ENCODE measurements at places on chromosomes 1 and 21.
A peak's percentile ranks its signal among the peaks of the same experiment; 100 is the strongest.

DNA sequence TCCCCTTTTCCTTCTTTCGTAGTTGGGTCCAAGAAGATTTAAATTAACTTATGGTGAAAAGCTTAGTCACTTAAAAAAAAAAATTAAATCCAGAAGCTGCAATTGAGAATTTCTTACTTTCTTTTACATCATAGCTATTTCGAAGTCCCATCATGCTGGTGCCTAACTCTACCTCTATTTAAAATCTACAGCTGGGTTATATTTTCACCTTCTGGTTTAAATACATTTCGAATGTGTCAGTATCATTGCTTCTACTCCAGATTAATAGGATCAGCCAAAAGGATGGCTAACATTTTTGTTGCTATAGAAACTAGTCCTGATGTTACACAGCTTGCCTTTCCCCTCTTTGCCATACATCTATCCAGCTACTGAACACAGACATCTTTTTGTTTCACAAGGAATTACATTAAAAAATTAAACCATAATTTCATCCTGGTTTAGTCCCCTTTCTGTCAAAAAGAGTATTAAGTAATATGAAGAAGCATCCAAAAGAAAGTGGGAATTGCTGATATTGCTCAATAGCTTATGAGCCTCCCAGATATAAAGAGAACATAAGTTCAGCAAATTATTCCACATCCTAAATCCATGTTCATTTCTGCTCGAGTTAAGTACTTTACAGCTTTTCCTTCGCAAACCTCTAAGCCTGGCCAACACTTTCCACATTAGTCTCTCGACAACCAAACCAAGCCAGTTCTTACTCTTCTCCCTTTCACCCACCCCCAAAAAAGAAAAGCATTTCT, 396.7 kb upstream of the DAB1 start:
- no peak for DNase-seq

DNA sequence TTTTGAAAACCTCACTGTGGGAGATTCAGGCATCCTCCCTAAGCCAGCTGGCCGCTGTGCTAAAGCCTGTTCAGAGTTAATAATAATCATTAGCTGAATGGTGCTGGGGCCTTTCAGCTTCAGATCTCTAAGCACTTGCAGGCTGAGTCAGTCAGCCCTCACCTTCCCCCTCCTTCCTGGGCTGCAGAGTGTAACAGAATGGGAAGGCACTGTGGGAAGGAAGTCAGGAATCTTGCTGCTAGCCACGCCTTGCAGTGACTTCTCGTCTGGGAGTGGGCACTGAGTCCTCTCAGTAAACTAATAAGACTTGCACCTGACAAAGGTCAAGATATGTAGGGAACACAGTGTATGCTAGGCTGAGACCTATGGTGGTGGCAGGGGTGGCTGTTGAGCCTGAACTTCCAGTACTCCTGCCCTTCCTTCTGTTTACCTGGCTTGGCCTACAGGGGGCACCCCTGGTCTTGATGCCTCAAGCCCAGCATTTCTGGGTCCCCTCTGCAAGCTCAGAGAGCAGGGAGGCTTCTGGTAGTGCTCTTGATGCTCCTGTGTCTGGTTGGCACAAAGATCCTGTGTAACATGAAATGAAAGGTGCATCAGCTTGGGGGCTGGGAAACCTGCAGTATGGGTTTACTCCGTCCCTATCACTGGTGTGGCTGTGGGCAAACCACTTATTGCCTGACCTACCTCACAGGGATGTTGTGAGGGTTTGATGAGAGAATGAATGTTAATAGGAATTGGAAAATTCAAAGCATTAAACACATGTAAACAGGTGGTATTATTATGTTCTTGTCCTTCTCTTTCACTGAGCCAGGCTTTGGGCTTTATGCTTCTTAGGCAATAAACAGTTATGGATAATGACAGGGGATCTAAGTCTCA, 6.0 kb downstream of the CYB561D1 start:
- peak; percentile 76 for DNase-seq

DNA sequence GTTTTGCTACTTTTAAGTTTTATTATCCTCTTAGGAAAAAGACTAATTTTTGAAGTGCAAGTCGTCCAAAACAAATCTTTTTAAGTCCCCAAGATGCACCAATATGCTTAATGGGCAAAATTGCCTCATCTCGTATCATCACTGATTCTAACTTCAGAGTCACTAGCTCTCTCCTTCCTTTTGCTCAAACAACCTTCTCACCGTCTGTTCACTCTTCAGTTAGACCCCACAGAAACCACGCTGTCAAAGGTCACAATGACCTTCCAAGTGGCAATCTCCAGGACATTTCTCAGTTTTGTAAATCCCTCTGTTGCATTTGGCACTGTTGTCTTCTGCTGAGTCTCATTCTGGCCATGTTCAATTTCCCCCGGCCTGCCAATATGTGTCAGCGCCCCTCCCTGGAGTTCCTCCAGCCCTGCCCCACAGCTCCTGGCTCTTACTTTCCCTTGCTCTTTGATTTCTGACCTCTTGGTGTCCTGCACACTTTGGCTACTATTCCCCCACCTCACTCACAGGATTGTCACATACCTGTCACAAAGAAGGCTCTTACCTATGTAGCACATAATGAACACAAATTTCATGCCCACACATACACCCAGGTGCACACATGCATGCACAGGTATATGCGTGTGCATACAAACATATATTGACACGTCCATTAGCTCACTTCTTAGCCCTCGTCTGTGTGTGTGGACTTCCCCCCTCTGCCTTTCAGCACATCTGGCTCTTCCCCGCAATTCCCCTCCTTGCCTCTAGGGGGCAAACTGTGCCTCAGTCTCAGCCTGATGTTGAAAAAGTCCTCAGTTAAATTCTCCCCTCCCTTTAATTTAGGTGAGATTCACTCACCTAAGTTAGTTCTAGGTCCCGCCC, 354.0 kb upstream of the DUSP10 start:
- peak; percentile 64 for DNase-seq

- no peak for DNase-seq
Observed at GRCh38 chr1:162300057-162300917, 76.4 kb downstream of the SPATA46 start.

DNA sequence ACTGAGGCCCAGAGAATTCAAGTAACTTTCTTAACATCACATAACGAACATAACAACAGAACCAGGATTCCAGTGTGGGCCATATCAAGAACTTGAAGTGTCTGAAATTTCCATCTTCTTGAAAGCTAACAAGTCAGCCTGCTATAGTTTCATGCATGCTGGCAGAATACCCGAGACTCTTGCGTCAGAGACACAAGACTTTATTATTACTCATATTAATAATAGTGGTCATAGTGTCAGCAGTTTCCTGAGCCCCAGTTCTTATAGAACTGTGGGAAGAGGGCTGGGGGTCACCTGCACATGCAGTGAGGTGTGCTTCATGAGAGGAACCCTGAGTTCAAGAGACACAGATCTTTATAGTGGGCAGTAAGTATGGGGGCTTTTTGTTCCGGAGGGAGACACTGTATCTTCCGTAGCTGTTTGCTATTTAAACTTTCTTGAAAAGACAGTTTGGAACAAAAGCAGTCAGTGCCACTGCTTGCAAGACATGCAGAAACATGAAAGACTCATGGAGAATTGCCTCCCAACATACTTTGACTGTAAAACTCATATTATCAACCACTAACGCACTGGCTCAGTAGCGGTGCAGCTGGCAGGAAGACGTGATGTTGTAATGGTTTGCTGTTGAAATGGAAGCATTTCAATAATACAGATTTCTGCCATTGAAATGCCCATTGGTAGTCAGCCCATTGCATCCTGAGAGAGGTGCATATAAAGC, 339.2 kb downstream of the ADGRL2 start:
- no peak for DNase-seq

GRCh38 chr1:103074224-103074623, 34.1 kb downstream of the COL11A1 start:
- no peak for DNase-seq

DNA sequence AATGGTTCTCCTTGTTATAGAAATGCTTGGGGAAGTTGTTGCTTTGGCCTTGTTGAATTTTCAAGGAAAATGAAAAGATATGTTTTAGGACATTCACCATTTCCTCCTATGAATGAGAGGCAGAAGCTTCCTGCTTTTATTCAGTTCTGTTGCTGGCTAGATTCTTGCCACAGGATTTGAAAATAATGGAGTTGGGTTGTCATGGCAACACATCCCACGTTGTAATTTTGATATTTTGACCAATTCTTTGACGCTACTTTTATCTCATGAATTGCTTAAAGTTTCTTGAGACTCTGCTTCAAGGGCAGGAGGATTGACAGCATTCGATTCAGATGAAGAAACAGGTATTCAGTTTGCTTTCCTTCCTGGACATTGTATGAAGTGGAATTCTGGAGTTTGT, 331.5 kb downstream of the PRDM2 start:
- no peak for DNase-seq

GRCh38 chr1:92901699-92902405, 59.4 kb downstream of the DIPK1A start:
- DNase-seq = no peak

- DNase-seq = peak; percentile 83
Observed at GRCh38 chr1:150560011-150560438, 10.8 kb downstream of the ADAMTSL4 start.

GRCh38 chr1:163785868-163786405, 464.2 kb downstream of the NUF2 start:
- DNase-seq = no peak

GRCh38 chr1:115564201-115564600, 77.6 kb upstream of the VANGL1 start:
- no peak for DNase-seq

GRCh38 chr21:41561701-41562100, 53.7 kb upstream of the TMPRSS2 start:
- DNase-seq = no peak

DNA sequence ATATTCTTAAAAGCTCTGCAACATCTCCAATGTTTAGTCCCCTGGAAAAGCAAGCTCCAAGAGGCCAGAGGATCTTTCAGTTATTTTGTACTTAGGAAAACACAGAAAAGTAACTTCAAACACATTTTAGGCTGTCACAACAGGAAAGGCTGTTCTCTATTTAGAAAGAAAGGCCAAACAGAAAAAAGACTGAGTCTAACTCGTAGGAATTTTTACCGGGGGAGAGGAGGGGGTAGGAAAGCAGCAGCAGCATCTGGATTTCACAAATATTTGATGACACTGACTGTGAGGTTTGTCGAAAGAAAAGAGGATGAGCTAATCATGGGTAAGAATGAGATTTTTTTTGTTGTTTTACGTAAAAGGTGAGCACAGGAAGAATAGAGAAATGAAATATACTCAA, 107.1 kb downstream of the EIF4G3 start:
- no peak for DNase-seq

GRCh38 chr1:76080552-76081079, 6.1 kb downstream of the ST6GALNAC3 start:
- DNase-seq = no peak

GRCh38 chr1:155198547-155198906, 9.2 kb downstream of the THBS3 start:
- DNase-seq = no peak

GRCh38 chr1:201506092-201506491, 831 bp downstream of the CSRP1 start:
- no peak for DNase-seq

- no peak for DNase-seq
Observed at GRCh38 chr21:23890652-23891051, 1716.6 kb downstream of the MRPL39 start.

GRCh38 chr1:182460550-182460951, 10.6 kb downstream of the RGSL1 start:
- no peak for DNase-seq

DNA sequence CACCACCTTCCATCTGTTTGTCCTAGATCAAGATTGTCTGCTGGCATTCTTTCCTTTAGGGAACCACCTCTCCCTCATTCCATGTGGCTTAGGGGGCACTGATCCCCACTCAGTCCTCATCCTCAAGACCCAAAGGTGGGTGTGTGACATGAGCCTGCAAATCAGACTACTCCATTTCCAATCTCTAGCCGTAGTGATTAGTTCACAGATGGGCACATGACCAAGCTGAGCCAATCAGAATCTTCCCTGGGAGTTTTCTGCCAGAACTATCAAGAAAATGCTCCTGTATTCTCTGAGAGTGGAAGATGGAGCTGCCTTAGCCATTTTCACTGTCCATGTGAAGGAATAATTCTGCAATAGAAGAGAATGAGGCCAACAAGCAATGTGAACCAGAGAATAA, 19.3 kb upstream of the PTPRF start:
- DNase-seq = no peak

DNA sequence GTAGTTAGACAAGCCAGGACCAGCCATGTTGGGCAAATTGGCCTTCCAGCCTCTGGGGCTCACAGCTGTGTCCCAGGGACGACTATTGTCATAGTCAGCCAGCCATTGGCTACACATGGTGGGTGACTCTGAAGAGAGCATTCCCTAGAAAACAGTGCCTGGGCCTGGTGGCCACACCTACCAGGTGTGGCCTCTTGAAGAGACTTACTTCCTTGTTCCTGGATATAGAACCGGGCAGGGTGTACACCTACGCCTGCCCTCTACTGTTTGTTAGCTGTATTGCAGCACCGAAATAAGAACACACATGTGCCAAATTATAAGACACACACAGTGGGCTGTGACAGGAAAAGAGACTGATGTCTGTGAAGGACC, 134.6 kb upstream of the ARHGEF16 start:
- peak; percentile 16 for DNase-seq

- no peak for DNase-seq
Observed at GRCh38 chr1:7847599-7847998, 5.3 kb downstream of the UTS2 start.

DNA sequence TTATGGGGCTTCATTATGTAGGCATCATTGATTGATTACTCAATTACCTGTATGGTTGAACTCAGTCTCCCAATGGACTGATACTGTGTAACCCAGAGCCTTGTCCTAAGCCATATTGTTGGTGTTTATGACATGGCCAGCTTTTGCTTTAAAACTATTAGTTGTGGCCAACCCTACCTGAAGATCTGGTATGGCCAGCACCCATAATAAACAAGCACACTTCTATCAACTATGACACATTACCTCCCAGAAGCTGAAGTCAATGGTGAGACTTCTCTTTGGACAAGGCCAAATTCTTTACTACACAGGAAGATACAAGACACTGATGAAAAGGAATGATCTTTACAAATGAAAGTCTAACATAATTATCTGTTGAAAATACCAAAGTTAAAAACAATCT, 28.8 kb downstream of the MAN1A2 start:
- no peak for DNase-seq

DNA sequence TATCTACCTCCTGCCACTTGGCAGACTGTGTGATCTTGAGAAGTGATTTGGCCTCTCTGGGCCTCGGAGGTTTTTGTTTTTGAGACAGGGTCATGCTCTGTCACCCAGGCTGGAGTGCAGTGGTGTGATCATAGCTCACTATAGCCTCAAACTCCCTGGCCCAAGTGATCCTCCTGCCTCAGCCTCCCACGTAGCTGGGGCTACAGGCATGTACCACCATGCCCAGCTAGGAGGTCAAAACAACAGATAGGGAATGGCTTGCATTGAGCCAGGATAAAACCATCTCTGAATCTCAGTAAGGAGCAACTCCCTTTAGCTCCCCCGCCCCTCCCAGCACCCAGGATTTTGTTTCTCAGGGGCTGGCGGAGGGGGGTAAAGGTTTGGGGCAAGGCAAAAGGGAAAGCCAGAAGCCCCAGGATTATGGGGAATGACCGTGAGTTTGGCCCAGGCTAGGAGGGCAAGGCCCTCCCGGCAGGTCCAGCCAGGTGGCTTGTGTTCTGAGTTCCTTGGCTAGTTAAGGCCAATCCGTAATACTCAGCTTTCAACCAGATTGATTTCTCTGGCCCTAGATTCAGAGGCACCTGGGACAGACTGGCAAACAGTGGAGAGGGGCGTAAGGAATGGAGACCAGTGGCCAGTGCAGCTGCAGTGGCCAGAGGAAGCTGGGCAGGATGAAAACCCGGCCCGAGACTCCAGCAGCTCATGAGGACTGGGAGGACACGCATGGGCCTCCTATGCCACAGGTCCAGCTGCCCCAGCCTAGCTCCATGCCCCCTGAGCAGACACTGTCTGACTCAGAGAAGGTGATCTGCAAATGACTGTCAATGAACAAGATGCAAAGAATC, 130.1 kb downstream of the DMRTB1 start:
- no peak for DNase-seq

All from CD4-positive, alpha-beta T cell treated with Interleukin-6 for 4 hours (primary cell).